Left renal pelvis (tissue), 4 donors: ENCODE measurements at places on chromosomes 7 and 10.

GRCh38 chr7:13197501-13197900 is 510.1 kb downstream of the ARL4A start:
- DNase-seq, result no peak

- DNase-seq, result no peak
Observed at GRCh38 chr7:140232957-140233917, 56.5 kb upstream of the KDM7A start.

DNA sequence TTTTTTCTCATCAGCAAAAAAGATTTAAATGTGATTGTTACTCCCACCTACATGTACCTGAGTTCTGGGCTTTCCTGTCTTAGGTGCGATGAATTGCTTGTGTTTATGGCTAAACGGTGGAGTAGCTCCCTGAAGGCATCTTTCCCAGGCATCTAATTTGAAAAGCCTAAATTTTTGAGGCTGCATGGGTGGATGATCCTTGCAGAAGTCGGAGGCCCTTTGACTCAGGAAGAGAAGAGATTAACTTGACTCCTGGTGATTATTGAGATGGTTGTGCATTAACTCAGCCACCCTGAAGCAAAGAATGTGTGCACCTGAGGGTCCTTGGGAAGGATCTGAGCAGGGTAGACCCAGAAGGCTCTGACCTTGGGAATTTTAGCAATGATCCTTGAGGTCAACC is 155.6 kb upstream of the SEMA3C start:
- DNase-seq, result no peak

DNA sequence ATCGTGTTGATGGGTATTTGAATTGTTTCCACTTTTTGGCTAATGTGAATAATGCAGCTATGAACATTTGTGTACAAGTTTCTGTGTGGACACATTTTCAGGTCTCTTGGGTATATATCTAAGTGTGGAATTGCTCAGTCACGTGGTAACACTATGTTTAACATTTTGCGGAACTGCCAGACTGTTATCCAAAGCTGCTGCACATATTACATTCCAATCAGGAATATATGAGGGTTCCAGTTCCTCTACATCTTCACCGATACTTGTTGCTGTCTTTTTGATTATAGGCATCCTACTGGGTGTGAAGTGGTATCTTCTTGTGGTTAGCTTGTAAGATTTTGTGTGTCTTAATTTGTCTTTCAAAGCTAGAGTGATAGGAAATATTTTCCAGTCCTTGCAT is 6.8 kb downstream of the PTPN12 start:
- no peak for DNase-seq

DNA sequence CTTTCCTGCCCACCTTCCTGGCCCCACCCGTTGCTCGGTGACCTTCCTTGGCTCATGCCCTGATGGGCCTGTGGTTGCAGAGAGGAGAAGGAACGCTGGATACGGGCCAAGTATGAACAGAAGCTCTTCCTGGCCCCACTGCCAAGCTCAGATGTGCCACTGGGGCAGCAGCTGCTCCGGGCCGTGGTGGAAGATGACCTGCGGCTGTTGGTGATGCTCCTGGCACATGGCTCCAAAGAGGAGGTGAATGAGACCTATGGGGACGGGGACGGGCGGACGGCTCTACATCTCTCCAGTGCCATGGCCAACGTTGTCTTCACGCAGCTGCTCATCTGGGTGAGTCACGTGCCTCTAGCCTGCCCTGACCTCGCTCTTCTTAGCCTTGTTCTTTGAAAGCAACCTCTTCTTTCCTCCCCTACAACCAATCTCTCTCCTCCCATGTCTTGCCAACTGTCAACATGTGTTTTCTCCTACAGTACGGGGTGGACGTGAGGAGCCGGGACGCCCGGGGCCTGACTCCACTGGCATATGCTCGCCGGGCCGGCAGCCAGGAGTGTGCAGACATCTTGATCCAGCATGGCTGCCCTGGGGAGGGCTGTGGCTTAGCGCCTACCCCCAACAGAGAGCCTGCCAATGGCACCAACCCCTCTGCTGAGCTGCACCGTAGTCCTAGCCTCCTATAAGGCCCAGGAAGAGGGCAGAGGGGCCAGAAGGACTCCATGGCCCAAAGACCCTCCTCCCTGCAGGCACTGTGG is 24.1 kb downstream of the GBX1 start:
- DNase-seq, result no peak

DNA sequence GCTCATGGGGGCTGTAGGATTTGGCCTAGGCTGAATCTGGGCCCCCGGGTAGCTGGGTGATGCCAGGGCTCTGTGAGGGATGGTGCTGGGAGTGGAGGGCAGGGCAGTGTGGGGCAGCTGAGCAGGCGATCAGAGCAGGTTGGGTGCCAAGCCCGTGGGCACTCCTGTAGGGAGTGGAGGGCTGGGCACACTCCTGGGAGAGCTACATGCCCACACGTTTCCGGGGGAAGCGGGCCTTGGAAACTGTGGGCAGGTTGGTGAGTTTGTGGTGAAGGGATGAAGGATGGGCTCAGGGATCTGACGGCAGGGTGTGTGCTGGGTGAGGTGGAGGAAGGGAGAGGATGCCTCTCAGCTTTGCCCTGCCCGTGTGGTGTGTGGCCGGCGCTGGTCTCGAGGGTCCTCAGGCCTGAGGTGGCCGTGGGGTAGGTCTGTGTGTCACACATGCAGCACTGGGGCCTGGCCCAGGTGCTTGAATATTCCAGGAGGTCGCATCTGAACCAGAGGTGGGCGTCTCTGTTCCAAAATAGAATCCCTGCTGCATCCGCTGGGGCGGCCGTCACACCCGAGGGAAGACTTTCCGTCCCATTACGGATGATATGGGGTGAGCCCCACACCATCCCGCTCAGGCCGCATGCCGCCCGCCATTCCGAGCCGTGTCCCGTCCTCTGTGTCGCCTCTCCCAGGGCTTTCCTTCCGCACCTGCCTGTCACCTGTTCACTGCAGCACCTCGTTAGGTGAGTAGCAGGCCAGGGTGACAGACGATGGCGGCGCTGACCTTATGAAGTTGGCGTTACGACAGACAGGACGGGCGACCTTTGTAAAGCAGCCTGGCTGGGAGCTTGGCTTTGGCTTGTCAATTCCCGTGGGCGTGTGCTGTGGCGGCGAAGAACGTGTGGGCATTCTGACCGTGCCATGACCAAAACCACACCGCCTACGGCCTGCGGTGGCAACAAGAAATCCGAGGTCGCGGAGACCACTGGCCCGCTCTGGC is 143.6 kb downstream of the ACTR3B start:
- DNase-seq, result no peak

GRCh38 chr10:6309816-6310215 is 107.1 kb downstream of the PFKFB3 start:
- no peak for DNase-seq

DNA sequence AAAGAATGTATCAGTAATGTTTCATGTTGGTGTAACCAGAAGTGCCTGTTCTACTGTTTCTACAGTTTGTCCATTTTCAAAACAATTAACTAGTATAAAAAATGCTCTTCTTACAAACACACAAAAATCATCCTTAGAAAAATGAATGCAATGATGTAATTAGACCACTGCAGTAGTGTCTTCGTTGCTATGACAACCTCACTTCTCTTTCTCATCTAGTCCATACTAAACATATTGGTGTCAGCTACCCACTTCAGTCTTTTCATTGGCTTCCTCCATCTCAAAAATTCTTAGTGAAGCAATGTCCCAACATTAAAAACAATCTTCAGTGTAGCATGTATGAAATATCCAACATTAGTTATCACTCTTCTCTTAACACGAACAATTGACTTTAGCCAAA is 1265.8 kb downstream of the REEP3 start:
- no peak for DNase-seq

DNA sequence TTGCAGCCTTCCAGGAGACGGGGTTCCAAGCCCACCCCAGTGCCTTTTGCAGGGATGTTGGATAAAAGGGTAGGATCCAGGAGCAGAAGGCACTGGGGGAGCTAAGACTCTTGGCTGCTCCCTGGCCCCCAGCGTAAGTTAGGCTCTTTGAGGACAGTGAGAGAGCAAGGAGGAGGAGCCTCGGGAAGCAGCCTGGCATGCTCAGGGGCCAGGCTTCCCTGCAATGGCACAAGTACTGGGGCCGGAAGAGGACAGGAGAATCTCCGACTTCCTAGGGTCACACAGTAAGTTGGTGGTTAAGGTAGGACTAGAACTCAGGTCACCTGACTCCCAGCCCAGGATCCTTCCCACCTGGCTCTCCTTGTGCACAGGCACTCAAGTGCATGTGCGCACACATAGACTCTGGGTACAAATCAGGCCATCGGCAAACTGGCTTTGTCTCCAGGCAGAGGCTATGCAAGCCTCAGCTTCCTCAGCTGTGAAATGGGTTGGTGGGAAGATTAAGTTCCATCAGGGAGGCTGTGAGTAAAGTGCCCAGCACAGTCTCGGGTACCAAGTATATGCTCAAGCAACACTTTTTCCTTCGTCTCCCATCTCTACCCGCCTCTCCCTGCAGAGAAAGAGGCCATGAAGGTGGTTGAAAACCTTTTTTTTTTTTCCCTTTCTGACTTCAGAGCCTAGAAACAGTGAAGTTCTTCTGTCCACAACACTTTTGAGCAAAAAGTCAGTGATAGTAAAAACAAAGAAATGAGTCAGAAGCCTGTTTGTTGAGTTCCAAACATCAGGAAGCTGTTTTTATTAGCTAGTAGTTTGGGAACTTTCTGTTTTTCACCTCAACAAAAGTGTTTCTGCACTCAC is 79.1 kb downstream of the NEURL1 start:
- no peak for DNase-seq

DNA sequence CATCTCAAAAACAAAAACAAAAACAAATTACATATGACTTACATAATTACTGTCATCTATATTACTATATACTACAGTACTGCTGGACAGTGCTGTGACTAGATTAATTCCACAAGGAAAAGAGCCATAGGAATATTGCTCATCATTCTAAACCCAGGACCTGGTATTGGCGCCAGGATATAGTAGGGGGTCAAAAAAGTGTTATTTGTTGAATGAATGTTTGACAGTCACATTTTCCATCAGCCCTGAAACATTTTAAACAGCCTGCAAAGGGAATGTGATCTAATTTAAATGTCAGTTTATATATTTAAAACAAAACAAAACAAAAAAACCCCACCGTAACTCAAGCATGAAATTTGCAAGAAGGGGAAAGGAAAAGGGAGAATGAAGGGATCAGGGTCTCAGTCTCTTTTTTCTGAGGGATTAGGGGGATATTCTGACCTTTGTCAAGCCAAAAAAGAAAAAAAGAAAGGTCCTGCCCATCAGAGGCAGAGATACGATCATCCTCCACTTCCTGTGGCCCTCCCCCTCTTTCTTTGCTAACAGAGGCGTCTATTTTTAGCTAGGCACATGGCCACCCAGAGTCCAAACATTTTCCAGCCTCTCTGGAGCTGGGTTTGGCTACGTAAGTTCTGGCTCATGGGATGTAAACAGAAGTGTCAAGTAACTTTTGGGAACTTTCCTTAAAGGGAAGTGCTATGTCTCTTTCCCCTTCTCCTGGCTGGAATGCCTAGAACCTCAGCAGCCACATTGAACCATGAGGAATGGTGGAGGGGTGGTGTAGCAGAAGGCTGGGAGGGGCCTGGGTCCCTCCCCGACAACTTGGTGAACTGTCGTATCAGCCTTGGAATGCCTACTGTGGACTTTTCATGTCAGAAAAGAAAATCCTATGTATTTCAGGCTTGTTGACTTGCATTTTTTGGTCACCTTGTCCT is 44.6 kb upstream of the DLG5 start:
- peak; percentile 61 for DNase-seq

DNA sequence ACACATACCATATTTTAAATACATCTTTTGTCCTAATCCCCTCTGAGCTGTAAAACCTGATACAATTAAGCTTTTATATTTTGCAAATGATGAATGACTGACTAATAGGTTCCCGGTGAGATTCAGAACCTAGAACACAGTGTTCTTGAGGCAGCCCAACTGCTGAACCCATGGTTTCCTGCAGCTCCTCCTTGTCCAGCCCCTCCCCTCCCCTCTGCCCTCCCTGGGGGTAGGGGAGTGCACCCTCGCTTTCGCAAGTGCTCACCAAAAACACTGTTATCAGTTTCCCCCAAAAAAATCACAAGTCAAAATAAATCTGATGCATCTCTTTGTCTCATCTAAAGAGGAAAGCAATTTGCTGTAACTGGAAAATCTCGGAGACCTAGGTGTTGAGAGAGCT is 602.8 kb downstream of the KCNMA1 start:
- no peak for DNase-seq

DNA sequence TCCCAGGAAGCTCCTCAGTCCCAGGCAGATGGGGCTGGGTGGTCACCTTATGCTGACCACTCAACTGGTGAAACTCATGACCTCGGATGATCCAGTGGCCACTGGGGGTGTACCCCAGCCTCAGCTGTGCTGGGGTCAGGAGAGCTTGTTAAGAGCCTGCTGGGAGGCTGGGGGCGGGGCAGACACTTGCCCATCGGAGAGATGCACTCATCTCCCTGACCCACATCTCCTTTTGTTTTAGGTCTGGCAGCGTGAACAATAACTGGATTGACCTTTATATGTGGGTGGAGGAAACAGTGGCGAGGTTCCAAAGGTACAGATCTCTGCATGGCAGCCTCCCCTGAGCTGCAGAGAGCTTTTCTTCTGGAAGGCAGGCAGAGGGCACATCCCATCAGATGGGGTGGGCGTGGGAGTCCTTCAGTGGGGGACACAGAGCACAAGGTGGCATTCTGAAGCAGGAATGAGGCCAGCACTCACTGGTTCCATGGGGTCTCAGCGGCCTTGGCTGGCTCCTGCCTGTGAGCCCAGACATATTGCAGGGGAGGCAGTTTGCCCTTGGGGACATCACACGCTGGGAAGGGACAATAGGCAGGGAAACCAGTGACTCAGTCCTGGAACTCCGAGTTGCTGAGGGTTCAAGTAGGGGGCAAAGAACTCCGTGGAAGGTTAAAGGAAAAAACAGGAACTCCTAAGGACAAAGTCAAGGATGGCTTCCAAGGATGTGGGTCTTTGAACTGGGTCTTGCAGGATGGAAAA is 5.2 kb downstream of the ANTXRL start:
- no peak for DNase-seq

DNA sequence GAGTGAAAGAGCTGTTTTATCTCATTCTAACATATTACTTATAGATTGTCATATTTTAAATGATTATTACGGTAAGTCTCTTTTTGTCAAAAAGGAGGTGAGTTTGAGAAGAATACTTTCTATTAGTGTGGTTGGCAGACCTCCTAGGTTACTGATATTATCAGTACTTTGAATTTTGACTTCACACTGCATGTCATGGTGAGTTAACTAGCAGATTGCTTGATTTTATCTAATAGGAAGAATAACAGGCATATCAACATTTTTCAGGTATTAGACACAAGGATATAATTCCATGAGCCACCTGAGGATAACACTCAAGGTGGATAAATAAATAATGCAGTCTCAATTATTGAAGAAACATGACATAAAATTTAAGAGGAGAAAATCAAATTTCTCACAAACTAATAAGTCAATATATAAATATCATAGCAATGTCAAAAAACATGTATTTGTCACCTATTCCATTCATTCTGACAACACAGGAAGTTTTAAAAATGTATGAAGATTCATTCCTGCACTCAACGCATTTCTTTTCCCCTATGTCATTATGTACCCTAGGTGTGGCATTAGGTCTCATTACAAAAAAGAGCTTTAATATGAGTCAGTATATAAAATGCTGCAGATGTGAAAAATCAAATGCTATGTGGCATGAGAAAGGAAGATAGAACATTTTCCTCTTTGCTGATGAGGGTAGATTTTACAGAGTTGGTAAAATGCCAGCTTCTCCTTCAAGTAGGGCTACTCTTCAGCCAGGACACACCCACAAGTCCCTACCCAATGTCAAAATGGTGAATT is 1621.6 kb downstream of the REEP3 start:
- no peak for DNase-seq
